ENCODE measurements at places on chromosomes 11 and 22.
A peak's percentile ranks its signal among the peaks of the same experiment; 100 is the strongest.

GRCh38 chr11:61679893-61680621 lies at the start of gene DAGLA:
TSS of gene DAGLA (plus strand) at chr11:61680391. CDS start at chr11:61720156, 39,765 bp downstream.
- DNase-seq: peak; percentile 83

DNA sequence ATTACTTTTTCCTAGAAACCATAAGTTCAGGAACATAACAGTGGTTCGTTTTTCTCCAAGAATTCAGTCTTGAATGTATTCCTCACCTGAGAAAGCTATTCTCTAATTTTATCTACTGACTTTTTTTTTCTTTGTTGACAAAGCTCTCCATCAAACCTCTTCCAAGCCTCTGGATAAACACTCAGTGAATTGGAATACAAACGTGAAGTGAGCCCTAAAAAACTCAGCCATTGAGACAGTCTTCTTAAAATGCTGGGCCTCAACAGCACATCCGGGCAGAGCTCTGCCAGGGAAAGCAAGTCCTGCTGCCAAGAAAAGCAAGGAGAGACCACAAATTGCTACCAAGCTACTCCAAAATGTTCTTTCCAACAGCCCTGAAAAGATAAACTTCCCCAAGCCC lies 7.7 kb upstream of the SLC1A2 start:
- no peak for DNase-seq

DNA sequence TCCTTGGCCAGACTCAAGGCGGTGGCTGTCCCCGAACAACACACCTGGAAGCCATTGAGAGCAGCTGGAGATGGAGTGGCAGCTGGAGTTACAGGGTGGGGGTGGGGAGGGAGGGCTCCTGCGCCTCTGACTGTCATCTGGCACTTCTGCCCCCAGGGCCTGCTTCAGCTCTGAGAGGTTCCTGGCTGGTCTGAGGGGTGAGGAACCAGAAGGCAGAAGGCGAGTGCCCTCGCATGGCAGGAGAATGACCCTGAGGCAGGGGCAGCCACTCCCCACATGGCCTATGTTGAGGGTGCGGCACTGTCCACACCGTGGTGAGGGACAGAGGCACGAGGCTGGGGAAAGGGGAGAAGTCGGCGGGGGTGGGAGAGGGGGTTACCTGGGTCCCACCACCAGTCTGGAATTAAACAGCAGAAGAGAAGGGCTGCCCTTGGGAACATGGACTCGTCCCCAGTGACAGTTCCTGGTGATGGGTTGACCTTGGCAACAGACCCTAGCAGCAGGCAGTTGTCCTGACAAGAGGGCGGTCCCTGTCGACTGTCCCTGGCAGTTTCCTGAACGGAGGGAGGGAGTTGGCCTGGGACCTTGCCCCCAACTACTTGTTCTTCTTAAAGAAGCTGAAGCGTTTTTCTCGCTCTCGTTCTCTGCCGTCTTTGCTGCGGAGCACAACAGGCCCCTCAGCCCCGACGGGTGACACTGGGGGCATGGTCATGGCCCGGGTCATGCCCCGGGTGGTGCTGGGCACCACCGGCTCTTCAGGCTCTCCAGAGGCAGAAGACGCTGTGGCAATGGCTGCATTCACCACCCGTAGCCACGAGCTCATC lies 7.8 kb upstream of the RBM4B start:
- no peak for DNase-seq

- no peak for DNase-seq
Measured at GRCh38 chr11:118415062-118415738, 13.8 kb downstream of the ATP5MG start.
